ENCODE measurements at places on chromosomes 13 and 19.

DNA sequence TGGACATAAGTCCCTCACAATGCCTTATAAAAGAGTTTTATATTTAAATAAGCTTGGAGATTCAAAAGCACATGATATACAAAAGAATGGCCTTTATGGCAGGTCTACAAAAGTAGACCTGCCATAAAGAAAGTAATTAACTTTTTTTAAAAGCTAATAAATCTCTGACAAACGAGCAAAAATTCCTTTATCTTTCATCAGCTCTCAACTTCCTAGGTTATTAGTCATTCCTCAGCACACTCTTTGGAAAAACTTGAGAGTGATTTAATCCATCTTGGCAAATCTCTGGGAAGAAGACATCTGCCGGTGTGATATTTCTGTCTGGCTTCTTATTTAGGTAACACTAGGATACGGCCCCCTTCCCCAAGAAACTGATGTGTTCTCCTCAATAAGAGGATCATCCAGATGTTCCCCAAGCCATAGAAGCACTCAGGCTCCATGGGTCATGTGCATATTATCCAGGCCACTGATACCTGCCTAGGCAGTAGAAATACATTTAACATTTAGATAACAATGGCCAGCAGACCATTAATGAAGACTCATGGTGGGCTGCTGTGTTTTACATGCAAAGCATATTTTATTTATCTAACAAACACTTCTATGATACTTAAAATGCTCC is 372.7 kb downstream of the LIG4 start:
- peak; percentile 71 for DNase-seq

DNA sequence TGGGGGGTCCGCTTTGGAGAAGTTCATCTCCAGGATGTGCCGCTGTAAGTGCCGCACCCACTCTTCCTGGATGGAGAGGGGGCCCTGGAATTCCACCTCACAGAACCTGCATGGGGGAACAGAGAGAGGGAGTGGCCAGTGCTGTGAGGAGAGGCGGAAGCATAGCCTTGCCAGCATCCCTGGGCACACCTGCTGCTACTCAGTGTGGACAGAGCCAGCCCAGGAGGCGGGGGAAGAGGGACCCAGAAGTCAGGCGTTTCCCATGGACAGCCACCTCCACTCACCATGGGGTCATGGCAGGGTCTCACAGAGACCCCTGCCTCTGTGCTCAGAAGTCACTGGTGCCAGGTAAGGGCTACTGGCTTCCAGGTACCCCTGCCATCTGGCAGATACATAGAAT is 4.3 kb upstream of the AKAP8L start:
- no peak for DNase-seq

DNA sequence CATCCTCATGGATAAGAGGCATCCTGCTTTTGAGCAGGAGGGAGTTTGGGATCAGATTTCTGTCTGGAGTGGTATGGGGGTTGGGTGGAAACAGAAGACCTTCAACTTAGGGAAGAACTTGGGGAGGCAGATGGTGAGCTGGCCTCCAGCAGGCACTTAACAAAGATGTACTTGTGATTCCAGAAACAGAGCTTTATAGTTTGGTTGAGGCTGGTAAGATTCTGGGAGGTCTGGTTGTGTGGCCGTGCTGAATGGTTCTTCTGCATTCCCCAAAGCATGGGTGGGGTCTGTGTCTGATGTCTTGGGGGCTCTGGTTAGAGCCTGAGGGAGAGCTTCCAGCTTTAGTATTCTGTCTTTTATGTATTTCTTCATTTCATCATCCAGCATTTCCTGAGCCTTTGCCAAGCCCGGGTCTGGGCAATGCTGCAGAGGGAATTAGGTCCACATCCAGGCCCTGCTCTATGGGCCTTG is 4.8 kb downstream of the MEGF8 start:
- no peak for DNase-seq

- DNase-seq = peak; percentile 37
Measured at GRCh38 chr19:38277549-38277948, 13.2 kb downstream of the SPINT2 start.

DNA sequence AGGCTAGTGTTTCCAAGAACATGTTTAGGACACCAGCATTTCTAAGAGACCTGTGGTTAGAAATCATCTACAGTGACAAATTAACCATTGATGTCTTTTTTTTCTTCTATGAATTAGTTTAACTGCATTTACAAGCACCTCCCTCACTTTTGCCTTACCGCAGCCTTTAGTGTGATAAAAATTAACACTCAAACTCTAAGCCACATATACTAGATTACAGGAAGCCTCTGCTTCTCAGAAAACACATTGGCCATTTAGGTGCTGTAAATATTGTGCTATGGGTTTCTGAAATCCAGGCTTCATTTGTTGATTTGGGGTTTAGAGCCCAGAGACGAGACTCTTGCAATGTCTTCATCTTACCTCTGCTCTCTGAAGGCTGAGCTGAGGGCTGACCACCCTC is 34.6 kb upstream of the OLFM4 start:
- DNase-seq = no peak

Measured in mesendoderm (in vitro differentiated cells).